ENCODE measurements at places on chromosomes 2 and 18. TPM values are rescaled to one million over a fixed set of nuclear protein-coding genes. Genes with fewer than 3 reads are reported as not detected.

- no peaks in the 10 kb centered on the region for H3K27me3 ChIP-seq
- peaks cover 26% of the 10 kb centered on the region for H3K4me1 ChIP-seq
- DNase-seq: no peak
- no peak overlapping the region for H3K27ac ChIP-seq
- peaks cover 18% of the 10 kb centered on the region for H3K36me3 ChIP-seq
Observed at GRCh38 chr2:207107551-207107950, 58.2 kb downstream of the KLF7 start.

GRCh38 chr2:232681527-232681926 is 15.6 kb upstream of the GIGYF2 start:
- H3K4me3 ChIP-seq: no peak overlapping the region
- H3K27ac ChIP-seq: no peak overlapping the region
- no peaks in the 10 kb centered on the region for H3K4me1 ChIP-seq
- H3K36me3 ChIP-seq: no peaks in the 10 kb centered on the region

DNA sequence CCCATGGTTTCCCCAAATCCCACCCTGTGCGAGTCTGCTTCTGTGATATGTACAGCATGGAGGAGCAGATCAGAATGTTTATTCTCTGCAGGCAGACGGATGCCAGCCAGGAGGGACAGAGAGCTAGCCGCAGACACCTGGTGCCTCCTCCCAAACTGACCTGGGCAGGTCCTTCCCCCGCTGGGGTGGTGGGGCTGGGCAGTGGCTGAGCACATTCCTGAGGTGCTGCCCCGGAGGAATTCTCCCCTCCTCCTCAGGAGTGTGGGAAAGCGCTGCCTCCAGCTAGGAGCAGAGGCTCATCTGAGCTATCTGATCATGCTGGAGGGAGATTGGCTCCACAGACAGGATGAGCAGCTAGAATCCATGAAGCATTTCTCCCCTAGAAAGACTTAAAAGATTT is 21.7 kb downstream of the C2orf92 start:
- DNase-seq: no peak
- H3K27me3 ChIP-seq: no peaks in the 10 kb centered on the region
- no peak overlapping the region for H3K27ac ChIP-seq

Gene GPR45
- total RNA-seq: not detected

Gene AMER3
- under 0.01 TPM for total RNA-seq

Measured in thymus (tissue), 14 donors.